Right forelimb (tissue), 1 donor: ENCODE measurements at places on chromosomes 7 and 10.

- peak; percentile 74 for DNase-seq
Observed at GRCh38 chr10:104254493-104255310, at the start of gene GSTO1. Gene GSTO1 (plus strand): TSS chr10:104254892. CDS start chr10:104254929, 37 bp downstream.

DNA sequence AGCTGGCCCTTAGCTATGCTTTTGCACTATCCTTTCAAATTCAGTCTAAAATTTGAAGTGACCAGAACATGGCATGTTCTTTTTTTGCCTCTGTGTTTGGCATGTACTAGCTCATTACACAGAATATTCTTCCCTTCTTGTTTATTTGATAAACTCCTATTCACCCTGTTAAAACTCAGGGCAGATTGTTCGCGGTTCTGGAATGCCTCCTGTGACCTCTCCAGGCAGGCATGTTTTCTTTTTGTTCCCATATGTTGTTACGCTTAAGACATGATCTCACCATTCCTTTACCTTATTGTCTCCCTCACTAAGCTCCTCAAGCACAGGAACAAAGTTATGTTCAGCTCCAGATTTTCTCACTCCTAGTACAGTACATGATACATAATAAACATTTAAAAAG is 181.7 kb downstream of the CCSER2 start:
- DNase-seq: no peak

- DNase-seq: no peak
Observed at GRCh38 chr7:21198921-21199320, 229.0 kb upstream of the SP4 start.

DNA sequence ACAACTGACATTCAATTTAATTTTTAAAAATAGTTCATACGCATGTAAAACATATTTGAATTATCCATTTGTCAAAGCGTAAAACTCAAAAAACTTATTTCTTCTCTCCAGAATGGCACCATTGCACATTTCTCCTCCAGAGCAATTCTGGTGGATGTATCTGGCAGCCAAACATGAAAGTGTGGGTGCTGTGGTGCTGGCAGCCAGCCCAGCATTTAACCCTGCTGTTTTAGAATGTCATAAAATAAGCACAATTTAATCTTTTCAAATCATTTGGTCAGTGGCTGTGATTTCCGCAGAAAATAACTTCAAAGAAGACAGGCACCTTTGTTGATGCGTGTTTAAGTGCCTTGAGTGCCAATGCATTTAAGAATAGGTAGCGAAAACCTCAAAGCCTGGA is 302.7 kb upstream of the MEOX2 start:
- no peak for DNase-seq

GRCh38 chr10:188546-188945 is 53.3 kb downstream of the ZMYND11 start:
- DNase-seq: no peak

DNA sequence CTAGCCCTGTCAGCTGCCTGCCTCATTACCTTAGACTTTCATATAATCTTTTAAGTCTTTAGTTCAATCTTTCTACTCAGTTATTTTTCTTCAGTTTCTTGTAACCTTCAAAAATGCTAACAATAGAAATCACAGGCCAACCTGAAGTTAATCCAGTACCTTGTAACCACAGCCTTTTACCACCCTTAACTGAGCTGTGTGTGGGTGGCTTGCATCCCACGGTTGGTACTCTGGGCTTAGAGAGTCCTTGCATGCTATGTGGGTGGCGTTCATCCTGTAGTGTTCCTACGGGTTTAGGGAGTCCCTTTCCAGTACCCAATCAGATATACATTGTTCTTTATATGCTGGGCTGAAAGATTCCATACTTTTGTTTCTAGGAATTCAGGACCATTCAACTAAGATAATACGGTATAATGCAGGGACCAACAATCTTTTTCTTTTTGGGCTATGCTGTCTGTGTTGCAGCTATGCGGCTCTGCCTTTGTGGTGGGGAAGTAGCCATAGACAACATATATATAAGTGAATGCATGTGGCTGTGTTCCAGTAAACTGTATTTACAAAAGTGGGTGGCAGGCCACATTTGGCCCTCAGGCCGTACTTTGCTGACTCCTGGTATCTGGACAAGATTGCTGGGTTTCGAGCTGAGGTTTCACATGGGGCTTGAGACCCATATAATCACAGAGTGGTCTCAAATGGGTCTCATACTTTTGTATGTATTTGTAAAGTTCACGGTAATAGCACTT is 280.8 kb upstream of the LRGUK start:
- no peak for DNase-seq

DNA sequence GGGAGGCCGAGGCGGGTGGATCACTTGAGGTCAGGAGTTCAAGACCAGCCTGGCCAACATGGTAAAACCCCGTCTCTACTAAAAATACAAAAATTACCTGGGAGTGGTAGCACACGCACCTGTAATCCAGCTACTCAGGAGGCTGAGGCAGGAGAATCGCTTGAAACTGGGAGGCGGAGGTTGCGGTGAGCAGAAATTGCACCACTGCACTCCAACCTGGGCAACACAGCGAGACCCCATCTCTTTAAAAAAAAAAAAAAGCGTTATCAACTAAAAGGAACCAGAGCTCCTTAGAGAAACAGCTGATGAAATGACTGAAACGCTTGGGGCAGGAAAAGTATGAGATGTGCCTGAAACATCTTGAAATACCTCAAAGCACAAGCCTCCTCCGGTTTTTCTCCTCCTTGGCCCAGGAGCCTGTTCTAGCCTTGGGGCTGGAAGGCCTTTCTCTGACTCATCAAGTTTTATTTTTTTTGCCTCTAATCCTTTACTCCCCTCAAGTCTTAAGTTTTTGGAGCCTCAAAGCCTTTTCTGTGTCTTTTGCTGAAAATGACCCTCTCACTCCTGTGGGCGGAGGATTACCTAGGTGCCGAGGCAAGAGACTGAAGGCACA is 2.6 kb upstream of the METTL27 start:
- DNase-seq: no peak

GRCh38 chr7:158453663-158454062 is 134.0 kb downstream of the PTPRN2 start:
- DNase-seq: no peak

GRCh38 chr7:69598081-69598486 is at the start of gene AUTS2:
Gene AUTS2 (plus strand): TSS chr7:69598475. CDS start chr7:69599654, 1,179 bp downstream.
- peak; percentile 98 for DNase-seq

DNA sequence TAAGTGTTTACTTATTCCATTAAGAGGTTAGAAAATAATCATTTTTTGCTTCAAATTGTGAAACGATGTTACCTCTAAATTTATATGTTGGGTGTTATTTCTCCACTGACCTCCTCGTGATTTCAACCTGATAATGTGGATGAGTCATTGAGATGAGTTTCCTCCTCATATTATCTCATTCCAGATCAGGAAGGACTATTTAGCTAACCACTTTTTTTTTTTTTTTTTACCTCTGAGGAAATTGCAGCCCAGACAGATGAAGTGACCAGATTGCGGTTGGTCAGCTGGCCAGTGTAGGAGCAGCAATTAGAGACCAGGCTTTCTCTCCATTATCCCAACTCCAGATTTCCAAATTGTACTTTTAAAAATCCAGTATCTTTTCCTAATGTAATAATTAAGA is 248.7 kb downstream of the FZD1 start:
- DNase-seq: no peak

GRCh38 chr10:52768001-52768532 is 4.5 kb downstream of the MBL2 start:
- DNase-seq: no peak

DNA sequence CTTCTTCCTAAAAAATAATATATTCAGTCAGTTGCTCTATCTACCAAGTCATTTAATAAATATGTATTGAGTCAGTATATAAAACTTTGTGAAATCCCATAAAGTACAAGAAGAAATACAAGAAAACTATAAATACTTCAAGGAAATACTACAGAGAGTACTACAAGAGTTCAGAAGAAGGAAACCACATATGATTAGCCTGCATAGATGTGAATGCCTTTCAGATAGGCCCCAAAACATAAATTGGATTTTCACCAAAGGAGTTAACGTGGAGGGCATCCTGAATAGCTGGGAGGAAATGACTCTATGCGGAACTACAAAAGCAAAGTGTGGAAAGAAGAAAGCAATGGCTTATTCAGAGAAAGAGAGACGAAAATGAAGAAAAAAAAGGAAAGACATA is 120.1 kb downstream of the LRRN3 start:
- no peak for DNase-seq

DNA sequence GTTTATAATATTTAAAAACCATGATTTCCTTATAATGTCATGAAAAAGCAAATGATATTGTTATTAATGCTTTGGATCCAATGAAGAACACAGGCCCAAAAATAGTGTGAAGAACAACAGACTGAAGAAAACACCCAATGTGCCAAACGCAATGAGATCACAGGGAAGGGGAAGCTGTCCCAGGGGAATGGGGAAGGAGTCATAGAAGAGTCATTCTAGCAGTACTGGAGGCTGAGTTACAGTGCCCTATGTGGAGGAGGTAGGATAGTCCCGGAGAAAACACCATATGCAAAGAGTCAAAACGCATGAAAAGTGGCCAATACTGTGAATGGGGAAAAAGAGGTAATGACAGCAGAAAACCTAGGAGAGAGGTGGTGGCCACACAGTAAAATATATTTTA is 50.9 kb downstream of the TPK1 start:
- no peak for DNase-seq

- DNase-seq: no peak
Observed at GRCh38 chr7:110573862-110574528, 516.9 kb upstream of the LRRN3 start.

DNA sequence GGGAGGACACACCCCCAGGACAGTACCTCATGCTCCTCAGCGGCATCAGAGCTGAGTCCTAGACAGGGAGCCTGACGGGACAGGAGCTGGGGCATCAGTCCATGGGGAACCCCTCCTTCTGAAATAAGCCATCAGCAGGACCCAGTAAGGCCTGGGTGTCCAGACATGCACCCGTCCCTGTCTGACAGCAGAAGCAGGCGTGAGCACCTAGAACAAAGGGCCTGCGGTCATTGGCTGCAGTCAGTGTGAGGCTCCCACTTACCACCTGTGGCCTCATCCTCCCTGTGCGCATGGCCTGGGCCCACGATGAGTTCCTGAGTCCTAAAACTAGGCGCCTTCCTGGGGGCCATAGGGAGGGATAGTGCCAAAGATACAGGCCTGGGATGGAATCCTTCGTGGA is 484.7 kb downstream of the PTPRN2 start:
- peak; percentile 19 for DNase-seq

DNA sequence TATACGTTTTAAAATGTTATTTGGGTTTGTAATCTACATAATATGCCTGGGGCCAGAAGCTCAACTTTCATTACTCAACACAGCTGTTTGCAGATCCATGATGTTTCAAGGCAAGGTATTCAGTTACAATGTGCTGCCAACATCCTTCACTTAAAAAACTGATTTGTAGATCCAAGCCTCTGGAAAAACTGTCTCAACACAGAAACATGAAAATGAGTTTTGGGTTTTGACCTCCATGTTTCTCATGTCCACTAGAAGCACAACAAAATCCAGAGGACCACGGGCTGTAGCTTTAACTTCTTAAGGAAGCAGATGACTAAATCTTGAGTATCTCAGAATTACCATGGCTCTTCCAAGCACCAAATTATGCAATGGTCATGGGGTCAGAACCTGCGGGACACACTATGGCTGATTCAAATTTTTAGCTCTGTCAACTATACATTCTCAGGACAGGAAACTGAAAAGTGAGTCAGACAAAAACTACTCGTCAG is 247.1 kb upstream of the GRB10 start:
- peak; percentile 35 for DNase-seq

GRCh38 chr10:28937959-28938358 is 260.6 kb downstream of the BAMBI start:
- no peak for DNase-seq
